ENCODE measurements at places on chromosomes 16 and 17. TPM values are rescaled to one million over a fixed set of nuclear protein-coding genes. Genes with fewer than 3 reads are reported as not detected.
A peak's percentile ranks its signal among the peaks of the same experiment; 100 is the strongest.

- no peak for DNase-seq
Measured at GRCh38 chr16:74455213-74455612, 33.9 kb upstream of the CLEC18B start.

GRCh38 chr16:30092373-30093010 is 768 bp upstream of the TBX6 start:
- peak; percentile 26 for DNase-seq

TMC5 gene
- 54.8 TPM for total RNA-seq

- DNase-seq: peak; percentile 65
Measured at GRCh38 chr16:84484579-84485254, 19.7 kb downstream of the MEAK7 start.

DNA sequence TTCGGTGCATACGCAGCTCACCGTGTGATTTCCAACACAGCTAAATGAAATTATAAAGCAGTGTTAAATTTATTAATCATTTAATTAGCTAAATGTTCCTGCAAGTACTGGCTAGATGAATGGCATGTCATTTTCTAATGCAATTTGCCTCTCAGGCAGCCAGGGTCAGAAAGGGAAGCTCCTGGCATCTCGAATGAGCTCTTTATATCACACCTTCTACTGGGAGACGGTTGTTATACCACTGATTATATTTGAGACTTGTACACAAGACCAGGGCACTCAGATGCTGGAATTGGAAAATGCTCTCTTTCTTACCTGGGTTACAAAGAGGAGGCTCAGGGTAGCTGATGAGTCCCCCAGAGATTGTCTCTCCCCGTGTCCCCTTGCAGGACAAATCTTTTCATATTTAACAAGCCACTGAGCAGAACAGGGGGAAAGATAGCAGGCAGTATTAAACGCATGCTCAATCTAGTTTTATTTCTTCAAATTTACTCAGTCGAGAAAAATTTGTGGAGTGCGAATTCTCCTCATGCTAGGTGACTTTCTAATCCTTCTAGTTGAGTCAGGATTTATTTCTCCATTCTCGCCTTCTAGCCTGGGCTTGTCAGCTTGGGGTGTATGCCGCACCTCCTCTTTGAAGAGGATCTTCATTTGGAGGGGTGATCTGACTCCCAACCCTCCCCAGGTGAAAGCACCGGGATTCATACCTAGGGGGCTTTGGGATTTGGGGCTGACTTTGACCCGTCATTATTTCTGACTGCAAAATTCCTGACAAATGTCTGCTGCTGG is 441.1 kb downstream of the MAF start:
- DNase-seq: no peak

GRCh38 chr17:20116683-20117309 is 107.6 kb downstream of the SPECC1 start:
- peak; percentile 46 for DNase-seq

- no peak for DNase-seq
Measured at GRCh38 chr17:2138318-2138717, 83.4 kb downstream of the HIC1 start.

ALDH3A1 gene
- 12.8 TPM for total RNA-seq

ADAD2 gene
- total RNA-seq: 47.7 TPM

TOP2A gene
- total RNA-seq: 15.9 TPM

GRCh38 chr16:84628226-84628731 is 10.4 kb upstream of the COTL1 start:
- DNase-seq: no peak

DLX3 gene
- 0.36 TPM for total RNA-seq

TPSD1 gene
- 0.82 TPM for total RNA-seq

HNF1B gene
- total RNA-seq: 7.0 TPM

DNA sequence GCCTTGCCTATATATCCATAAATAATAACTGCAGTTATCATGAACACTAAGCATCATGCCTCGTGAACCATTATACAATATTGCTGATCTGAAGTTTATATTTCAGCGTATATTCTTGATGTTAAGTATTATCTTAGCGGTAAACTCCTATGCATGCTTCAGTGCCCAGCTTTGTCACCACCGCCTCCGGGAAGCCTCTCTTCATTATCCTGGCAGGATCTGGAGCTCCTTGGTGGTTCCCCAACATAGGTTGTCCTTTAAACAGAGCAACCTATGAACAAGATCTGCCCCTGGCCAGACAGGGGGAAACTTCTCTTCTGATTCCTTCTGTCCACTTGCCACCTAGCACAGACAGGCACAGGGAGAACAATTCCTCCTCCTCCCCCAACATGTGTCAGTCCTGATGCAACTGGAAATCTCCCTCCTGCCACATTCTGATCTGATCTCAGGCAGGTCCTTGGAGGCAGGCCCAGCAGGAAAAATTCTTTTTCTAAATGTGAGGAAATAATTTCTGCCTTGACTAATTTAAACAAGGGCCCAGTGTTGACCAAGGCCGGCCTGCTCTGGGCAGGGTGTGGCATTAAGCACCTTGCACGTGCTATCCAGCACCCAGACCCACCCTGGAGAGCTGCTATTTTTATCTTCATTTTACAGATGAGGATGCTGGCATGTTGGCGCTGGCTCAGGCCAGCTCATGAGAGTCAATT is 22.4 kb downstream of the SPNS2 start:
- DNase-seq: peak; percentile 33

ZNF423 gene
- total RNA-seq: 6.1 TPM

GRCh38 chr17:74478420-74479100 is 12.1 kb downstream of the CD300A start:
- DNase-seq: no peak

- DNase-seq: no peak
Measured at GRCh38 chr17:29968271-29968670, 26.8 kb downstream of the EFCAB5 start.

- DNase-seq: no peak
Measured at GRCh38 chr17:60730273-60730672, 52.6 kb downstream of the BCAS3 start.

CLN3 gene
- 47.3 TPM for total RNA-seq

GRCh38 chr16:50482271-50482670 is 65.9 kb upstream of the NKD1 start:
- DNase-seq: no peak

DNA sequence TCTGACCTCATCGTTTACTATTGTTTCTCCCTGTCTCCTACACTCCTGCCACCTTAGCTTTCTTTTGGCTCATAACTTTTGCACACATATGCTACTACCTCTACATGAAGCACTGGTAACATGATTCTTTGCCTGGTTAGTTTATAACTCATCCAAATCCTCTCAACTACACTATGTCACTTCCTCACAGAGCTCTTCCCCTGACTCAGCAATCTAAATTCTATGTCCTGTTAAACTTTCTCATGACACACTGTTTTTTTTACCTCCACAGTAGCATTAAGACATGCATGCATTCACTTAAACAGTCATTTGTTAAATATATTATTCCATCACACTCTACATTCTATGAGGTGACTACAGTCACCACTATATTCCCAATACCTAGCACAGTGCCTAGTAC is 19.7 kb downstream of the APPBP2 start:
- no peak for DNase-seq

DNA sequence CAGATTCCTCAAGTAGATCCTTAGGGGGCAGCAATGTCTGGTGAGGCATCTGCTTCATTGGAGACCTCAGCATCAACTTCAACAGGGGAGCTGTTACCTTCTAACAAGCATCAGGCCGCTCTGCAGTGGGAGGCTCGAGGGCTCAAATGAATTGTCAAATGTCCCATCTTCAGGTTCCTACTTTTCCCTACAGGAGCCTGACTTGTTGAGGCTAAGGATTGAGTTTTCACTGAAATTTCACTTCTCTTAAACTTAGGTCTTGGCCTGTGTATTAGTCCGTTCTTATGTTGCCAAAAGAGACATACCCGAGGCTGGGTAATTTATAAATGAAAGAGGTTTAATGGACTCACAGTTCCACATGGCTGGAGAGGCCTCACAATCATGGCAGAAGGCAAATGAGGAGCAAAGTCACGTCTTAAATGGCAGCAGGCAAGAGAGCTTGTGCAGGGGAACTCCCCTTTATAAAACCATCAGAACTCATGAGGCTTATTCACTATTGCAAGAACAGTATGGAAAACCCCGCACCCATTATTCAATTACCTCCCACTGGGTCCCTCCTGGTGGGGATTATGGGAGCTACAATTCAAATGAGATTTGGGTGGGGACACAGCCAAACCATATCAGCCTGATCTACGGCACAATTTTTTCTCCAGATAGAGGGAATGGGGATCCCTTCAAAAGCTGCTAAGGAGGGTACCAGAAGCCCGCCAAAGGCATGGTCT is 5.1 kb upstream of the CD300LD start:
- DNase-seq: no peak

TMC7 gene
- 2.9 TPM for total RNA-seq

DNA sequence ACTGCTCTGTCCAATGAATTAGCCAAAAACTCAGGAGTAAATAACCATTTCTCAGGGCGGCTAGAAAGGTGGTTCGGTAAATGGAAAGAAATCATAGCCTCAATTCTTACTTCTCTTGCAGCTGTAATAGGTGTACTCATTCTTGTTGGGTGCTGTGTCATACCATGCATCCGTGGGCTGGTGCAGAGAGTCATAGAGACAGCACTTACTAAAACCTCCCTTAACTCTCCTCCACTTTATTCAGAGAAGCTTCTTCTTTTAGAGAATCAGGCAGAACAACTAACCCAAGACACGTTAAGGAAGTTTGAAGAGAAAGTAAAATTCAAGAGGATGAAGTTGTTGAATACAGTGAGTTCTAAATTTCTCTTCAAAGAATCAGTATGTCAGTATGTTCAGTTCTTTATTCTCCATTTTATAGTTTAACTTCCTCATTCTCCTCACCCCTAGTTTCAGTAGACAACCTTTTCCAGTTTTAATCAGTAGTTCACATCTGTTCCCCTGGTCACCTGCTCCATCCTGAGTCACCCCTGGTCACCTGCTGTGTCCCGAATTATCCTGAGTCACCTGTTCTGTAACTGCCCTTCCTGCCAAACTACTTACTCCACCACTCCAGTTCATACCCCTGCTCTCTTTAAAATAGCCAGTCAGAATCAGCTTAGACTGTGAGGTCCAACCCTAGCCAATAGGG is 85.9 kb downstream of the EMP2 start:
- no peak for DNase-seq

ADAM11 gene
- 3.5 TPM for total RNA-seq

DNA sequence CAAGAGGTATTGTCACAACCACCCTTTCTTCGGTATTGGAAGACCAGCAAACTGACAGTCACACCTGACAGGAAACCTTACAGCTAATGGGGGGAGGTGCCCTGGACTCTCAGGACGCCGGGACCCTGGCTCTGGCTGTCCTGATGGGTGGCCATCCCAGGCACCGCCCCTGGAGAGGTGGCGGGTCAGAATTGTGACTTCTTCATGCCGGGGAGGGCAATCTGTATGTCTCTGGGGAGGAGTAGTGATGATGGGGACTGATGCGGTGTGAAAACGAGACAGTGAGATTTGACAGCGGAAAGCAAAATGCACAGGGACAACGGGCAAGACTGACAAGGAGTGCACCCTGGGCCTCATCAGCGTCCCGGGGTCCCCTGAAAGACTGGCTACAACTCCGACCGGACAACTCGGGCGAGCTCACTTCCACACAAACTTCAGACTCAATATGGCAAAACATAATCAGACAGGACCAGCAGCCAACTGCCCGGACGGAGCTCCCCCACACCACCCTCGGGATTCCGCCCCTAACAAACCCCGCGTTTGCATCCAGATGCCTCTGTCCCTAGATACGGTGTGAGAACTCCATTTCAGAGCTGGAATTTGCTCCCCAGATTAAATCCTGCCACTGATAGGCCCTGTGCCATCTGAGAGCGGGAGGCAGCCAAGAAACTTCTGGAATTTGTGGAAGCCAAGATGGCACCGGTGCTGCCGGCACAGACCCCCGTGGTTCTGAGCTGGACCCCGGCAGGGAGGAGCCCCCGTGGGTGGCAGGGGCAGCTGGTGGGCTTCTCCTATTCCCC is 83.6 kb upstream of the CREBBP start:
- DNase-seq: no peak

GRCh38 chr16:9176547-9177418 is 85.3 kb downstream of the HAPSTR1 start:
- DNase-seq: no peak

DNA sequence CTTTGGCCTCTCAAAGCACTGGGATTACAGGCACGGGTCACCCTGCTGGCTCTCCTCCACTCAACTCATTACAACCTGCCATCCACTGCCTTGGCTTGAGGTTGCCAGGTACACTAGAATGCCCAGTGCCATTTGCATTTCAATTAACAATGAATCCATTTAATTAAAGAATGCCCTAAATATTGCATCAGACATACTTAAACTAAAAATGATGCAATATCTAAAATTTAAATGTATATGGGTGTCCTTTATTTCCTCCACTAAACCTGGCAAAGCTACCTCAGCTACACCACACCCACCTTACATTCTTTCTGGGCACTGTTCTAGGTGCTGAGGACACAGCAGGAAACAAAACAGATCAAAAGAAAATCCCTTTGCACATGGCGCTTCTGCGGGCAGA is 382.2 kb upstream of the ZFHX3 start:
- no peak for DNase-seq

GRCh38 chr17:82021107-82021899 is 1.4 kb downstream of the CENPX start:
- peak; percentile 72 for DNase-seq

DNA sequence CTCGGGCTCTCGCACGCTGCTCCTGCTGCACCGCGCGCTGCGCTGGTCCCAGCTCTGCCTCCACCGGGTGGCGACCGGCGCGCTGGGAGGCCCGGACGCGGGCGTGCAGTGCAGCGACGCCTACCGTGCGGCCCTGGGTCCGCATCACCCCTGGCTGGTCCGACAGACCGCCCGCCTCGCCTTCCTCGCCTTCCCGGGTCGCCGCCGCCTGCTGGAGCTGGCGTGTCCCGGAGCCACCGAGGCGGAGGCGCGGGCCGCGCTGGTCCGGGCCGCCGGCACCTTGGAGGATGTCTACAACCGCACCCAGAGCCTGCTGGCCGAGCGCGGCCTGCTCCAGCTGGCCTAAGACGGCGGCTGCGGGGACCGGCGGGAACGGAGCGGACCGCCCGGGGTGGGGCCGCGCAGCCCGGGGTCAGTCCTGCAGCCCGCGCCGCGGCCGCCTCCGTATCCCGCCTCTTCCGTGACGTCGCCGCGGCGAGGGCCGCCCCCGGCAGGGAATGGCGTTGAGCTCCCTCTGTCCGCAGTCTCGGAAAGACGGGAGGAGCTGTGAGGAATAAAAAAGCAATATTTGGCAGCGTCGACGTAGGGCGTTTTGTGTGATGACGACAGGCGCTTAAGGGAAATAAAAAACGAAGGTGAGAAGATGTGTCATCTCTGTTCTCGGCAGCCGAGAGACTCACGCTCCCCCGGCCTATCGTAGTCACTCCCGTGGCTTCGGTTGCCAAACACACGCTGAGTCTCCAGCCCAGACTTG is 1.4 kb downstream of the GLTPD2 start:
- peak; percentile 81 for DNase-seq

GPRC5B gene
- total RNA-seq: 19.4 TPM

ABCA8 gene
- 7.8 TPM for total RNA-seq

All from prostate gland (tissue), 2 donors.